ENCODE measurements at places on chromosomes 7 and 10.
A peak's percentile ranks its signal among the peaks of the same experiment; 100 is the strongest.

- DNase-seq: no peak
Measured at GRCh38 chr10:60521974-60522405, 132.3 kb upstream of the ANK3 start.

DNA sequence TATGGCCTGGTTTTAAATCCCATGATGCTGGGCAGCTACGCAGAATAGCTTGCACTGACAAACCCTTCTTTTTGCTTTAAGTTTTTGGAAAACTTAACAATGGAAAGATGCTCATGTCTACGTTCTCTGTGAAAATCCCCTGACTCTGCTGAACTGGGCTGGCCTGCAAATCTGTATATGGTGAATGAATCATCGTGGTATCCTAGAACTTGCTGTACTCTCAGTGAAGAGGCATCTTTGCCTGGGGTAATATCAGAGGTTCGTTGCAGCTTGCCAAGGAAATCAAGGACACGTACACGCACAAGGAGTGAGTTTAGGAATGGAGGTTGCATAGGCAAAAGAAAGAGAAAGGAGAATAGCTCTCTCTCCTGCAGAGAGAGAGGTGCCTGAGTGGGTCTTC, 382.0 kb upstream of the ADARB2 start:
- no peak for DNase-seq

DNA sequence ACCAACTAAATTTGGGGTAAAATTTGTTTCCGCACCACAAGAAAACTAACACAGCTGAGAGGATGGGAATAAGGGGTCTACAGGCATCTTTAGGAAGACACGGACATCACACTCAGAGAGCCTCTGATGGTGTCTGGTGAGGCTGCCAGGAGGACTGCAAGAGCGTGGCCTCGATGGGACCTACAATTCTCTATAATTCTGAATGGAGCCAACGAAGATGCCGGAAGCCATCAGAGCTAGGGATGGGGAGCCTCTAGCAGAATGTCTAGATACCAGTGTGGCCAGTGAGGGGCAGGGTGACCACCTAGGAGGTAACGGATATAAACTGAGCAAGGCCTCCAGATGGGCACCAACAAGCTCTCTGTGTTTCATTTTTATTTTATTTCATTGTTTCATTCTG, 7.5 kb downstream of the GRID1 start:
- DNase-seq: no peak

DNA sequence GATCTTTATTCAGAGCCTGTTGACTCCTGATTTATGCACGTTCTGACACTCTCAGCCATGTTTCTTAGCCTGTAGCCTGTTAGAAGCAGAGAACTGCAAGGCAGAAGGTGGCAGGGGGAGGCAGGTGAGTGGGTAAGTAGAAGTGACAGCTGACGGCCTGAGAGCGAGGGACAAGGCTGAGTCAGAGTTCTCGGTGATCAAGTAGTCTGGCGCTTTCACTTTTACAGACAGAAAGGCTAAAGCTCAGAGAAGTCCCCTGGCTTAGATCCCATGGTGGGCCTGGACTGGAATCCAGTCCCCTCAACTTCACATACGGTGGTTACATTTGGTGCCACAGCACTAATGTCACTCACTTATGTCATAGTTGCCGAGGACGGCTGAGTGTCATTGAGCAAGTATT, 139.0 kb downstream of the TACC2 start:
- no peak for DNase-seq

DNA sequence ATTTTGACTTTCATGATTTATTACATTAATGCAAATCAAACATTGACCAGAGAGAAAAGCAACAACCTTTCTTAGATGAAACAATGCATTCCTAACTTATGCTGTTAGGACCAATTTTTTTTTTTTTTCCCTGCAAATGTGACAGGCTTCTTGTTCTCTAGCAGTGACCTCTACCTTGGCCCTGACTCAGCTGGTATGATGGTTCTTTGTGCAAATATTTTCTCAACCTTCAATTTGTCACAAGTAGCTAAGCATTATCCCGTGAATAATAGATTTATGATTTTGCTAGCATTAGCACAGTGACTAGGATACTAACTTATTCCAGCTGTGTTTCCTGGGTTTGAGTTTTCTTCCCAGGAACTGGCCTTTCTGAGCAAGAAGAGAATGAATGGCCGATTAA, 64.9 kb downstream of the PPP1R9A start:
- DNase-seq: no peak

- DNase-seq: no peak
Measured at GRCh38 chr7:66974986-66975590, 20.3 kb downstream of the SBDS start.

DNA sequence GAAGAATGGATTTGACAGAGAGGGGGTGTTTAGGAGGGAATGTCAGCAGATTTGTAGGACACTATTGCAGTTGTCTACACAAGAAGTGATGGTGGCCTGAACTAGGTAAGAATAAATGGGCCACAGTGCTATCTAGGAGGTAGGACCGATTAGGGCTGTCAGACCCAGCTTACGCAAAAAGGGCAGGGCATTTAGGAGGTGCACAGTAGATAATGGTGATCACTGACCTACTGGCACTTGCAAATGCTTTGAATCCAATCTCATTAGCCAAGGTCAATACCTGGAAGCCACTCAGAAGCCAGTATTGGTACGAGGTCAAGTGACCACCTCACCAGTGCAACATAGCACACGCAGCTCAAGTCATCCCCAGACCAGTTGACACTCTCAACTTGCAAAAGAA, 330.9 kb downstream of the KCNMA1 start:
- DNase-seq: no peak

DNA sequence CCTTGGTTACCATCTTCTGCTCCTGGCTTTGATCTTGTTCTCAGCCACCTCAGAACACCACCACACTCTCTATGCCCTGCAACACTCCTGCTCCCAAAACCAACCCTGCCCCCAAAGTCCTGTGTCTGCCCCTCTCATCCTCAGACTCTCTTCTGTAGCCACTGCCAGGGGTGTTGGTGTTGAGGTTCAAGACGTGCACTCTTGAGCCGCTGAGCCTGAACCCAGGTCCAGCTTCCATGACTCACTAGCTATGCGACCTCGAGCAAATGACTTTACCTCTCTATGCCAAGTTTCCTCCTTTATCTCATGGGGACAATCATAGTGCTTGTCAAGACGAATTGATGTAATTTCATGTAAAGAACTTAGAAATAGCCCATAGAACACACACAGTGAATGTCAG, 840 bp upstream of the ATP6V0A4 start:
- DNase-seq: no peak

- no peak for DNase-seq
Measured at GRCh38 chr7:12229046-12229445, 18.0 kb downstream of the TMEM106B start.

- DNase-seq: no peak
Measured at GRCh38 chr7:70693321-70693685, 438.6 kb upstream of the GALNT17 start.

- no peak for DNase-seq
Measured at GRCh38 chr7:95758187-95758586, 14.2 kb upstream of the DYNC1I1 start.

GRCh38 chr10:114094795-114095194, 51.1 kb downstream of the ADRB1 start:
- DNase-seq: no peak

- no peak for DNase-seq
Measured at GRCh38 chr10:30773501-30773900, 143.9 kb upstream of the LYZL2 start.

DNA sequence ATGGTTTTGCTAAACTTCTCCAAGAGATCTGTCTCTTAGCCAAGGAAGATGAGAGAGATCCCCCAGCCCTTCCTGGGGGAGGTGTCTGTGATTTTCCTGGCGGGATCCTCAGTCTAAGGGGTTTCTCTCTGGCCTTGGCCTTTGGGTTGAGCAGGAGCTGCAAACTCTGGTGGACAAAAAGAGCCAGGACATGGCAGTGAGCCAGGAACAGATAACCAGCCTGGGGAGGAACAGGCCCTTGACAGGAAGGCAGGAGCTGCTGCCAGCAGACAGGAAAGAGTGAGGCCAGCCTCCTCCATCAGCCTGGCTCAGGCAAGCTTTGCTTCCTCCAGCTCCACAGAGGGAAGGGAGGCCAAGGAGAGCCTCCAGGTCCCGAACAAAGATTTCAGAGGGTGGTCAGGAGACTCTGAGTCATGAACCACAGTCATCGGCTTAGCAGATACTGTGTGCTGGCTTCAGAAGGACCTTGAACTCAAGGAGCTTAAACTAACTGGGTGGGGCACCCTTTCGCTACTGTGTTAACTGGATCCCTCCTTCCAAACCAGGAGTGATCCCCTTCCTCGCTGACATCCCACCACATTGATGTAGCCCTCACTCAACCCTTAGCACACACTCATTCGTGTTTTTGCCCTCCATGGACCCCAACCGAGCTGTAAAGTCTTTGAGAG, 34.7 kb downstream of the DDIT4 start:
- peak; percentile 76 for DNase-seq

DNA sequence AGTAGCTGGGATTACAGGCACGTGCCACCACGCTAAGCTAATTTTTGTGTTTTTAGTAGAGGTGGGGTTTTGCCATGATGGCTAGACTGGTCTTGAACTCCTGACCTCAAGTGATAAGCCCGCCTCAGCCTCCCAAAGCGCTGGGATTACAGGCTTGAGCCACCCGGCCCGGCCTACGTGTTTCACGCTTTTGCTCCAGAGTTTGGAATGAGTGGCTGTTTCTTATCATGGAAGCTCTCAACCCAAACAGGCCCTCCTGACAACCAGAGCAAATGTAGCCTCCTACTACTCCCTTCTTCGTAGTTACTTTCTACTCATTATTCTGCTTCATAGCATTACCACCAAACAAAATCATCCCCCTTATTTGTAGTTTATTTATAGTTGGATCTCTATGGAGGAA, 26.8 kb upstream of the CASD1 start:
- DNase-seq: no peak

GRCh38 chr10:110269374-110270318, 35.1 kb downstream of the SMNDC1 start:
- DNase-seq: peak; percentile 62

- no peak for DNase-seq
Measured at GRCh38 chr7:74480861-74481417, 27.2 kb downstream of the GTF2IRD1 start.

GRCh38 chr7:68399991-68400590, 1198.2 kb upstream of the AUTS2 start:
- no peak for DNase-seq

- DNase-seq: no peak
Measured at GRCh38 chr10:125243532-125244253, 83.3 kb upstream of the CTBP2 start.

GRCh38 chr7:100088621-100089457, at the start of gene COPS6:
Gene COPS6, plus strand, starts transcription at chr7:100088969. Its CDS starts 22 bp downstream, at chr7:100088991.
- DNase-seq: peak; percentile 97

DNA sequence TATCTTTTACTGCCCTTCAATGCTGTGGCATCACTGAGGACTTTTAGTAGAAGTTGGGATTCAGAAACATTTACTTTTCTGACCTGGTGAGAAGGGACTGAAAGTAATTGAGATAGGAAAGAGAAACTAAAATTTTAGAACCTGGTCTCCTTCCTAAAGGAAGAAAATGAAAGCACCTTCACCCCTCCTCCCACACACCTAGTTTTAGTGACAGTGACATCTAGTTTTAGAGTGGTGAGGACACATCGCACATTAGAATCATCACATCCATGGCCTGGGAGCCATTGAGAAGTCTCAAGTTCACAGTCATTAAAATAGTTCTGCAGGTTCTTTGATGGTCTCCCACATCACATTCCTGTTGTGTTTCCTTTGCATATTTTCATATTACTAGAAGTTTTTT, 16.1 kb downstream of the TAS2R41 start:
- DNase-seq: peak; percentile 65

- DNase-seq: peak; percentile 28
Measured at GRCh38 chr7:77765906-77766800, 32.1 kb downstream of the TMEM60 start.

DNA sequence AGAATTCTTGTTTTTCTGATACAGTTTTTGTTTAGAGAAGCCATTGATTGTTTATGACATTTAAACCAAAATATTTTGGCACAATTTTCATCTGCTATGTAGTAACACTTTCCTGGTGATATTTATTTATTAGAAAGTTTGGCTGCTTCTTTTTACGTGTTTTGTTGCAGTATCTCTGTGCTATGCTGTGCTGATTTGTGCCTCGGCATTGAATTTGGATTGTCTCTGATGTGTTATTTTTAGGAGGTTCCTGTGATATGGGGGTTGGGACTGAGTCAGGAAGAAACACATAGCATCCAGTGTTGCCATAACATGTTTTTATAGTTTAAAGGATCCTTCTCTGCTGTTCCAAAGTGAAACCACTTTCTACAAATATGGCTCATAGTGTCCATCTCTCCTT, 1197.7 kb upstream of the LRRN3 start:
- no peak for DNase-seq

- DNase-seq: peak; percentile 51
Measured at GRCh38 chr7:35630024-35630972, 64.6 kb downstream of the HERPUD2 start.

DNA sequence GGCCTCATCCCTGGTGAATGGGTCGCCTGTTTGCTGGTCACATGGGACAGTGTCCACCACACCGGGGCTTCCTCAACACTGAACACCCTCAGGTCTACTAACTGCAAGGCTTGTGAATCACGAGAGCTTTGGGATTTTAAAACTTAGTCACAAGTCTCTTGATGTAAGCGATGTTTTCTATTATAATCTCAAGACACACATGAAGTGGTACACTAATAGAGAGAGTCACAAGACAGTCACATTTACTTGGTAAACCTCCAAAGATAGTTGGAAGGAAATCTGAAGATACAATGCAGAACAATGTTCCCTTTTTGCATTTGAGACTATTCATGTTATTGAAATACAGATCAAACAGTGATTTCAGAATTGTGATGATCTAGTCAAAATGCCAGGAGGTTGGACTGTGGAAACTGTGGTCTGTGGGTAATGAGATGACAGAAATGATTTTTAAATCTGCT, 233.1 kb upstream of the KLF6 start:
- no peak for DNase-seq

DNA sequence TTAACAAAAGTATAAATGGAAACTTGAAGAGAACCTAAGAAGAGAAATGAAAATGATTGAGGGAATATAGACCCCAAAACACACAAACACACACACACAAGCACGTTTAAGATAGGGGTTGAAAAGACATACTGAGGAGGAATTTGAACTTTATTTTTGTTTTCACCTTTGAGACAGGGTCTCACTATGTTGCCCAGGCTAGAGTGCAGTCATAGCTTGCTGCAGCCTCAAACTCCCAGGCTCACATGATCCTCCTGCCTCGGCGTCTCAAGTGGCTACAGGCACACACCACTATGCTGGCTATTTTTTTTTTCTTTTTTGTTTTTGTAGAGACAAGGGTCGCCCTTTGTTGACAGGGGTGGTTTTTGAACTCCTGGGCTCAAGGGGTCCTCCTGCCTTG, 4.0 kb downstream of the BTRC start:
- DNase-seq: no peak

- no peak for DNase-seq
Measured at GRCh38 chr7:8117195-8117594, 144.8 kb downstream of the ICA1 start.

DNA sequence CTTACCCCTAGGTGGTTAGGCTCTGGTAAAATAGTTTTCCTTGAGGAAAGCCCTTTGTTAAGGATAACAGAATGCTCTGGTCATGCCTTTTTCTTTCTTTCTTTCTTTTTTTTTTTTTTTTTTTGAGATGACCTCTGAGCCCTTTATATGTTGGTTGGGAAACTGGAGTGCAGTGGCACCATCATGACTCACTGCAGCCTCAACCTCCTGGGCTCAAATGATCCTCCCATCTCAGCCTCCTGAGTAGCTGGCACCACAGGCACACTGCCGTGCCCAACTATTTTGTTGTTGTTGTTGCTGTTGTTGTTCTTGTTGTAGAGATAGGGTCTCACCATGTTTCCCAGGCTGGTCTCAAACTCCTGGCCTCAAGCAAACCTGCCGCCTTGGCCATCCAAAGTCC, 27.4 kb downstream of the NACAD start:
- no peak for DNase-seq

- no peak for DNase-seq
Measured at GRCh38 chr10:60555700-60556099, 166.0 kb upstream of the ANK3 start.

Data from activated CD4-positive, alpha-beta T cell treated with anti-CD3 and anti-CD28 coated beads, Interleukin-2, amount 10 ng/mL, durations not matched to agents 24 days and 14 days (primary cell).